Stimulated activated CD4-positive, alpha-beta T cell treated with anti-CD3 and anti-CD28 coated beads, Interleukin-15, amount 100 ng/mL, for 48 hours (primary cell): ENCODE measurements at places on chromosomes 5 and 9.

GRCh38 chr9:130794923-130795495 lies 40.0 kb upstream of the ABL1 start:
- DNase-seq: no peak

DNA sequence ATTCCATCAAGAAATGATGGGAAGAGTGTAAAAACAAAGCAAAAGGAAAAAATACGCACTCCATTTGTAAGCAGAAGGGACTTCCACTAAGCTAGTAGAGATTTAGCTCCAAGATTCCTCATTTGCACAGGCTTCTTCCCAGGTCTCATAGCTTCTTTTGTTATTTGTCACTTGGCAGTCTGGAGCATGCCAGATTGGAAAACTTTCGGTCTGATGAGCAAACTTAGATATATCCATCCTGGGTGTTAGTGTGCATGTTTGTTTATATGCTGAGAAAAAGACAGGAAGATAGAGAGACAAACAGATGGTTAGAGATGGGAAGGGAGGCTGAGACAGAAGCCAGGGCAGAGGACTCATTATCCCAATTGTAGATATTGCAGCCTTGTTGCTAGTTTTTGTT lies 1644.5 kb upstream of the NUDT12 start:
- DNase-seq: no peak

DNA sequence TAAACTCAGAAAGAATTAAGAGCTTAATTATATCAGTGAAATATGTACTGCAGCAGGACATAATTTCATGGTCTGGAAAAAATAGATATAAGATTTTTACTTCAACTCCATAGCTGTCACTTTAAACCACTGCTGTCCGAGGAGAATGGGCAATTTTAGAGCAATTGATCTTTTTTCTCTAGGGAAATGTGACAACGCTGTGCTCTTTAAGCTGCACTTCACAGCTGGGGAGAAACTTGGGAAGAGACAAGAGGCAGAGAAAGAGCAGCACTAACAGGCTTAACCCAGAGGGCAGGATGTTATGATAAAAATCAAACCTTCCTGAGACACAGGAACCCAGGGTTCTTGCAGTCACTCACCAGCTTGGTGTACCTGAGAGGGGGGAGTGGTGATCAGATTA lies 92.0 kb downstream of the SPOCK1 start:
- no peak for DNase-seq

DNA sequence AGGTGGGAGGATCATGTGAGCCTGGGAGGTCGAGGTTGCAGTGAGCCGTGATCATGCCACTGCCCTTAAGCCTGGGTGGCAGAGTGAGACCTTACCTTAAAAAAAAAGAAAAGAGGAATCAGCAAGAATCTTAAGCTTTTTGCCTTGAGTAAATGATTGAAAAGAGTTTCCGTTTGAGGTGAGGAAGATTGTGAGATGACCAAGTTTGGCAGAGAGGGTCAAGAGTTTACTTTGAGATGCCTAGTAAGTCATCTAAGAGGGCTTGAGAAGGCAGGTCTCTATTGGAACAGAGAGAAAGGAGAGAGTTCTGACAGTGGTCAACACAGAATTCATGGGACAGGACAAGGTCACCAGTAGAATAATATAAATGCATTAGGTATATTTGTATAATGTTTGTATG lies 572.1 kb downstream of the TLE4 start:
- DNase-seq: no peak

DNA sequence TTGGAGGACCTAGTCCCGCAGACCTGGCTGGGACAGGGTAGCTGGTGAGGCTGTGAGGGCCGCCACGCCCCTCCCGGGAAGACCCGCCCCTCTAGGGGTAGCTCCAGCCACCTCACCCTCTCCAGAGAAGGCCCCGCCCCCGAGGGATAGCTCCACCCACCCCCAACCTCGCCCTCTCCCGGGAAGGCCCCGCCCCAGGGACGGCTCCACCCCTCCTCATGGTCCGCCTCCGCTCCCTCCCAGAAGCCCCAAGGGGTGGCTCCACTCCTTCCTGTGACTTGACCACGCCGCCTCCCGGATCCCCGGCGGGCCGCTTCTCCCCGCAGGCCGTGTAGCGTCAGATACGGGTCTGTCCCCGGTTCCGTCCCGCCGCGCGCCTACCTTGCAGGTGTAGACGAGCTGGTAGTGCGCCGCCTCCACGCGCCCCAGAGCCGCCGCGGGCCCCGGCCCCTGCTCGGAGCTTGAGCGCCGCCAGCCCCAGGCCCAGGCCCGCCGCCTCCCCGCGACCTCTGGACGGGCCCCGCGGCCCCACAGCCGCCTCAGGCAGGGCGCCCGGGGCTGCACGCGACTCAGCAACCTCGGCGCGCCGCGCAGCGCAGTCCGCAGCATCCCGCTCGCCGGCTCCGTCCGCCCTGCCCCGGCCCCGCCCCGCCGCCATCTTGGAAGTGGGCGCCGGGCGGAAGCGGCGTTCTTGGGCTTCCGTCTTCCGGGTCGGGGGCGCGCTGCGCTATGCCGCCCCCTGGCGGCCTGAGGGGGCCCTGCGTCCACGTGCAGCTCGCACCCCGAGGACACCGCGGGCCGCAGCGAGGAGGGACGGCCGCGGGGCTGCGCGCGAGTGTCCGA lies at the start of gene DNLZ:
TSS of gene DNLZ (minus strand) at position 639 of the 843 bp plus-strand sequence. CDS start at position 609, 30 bp downstream.
- peak; percentile 96 for DNase-seq

- no peak for DNase-seq
Measured at GRCh38 chr5:165232509-165233028, 1727.2 kb downstream of the MAT2B start.

DNA sequence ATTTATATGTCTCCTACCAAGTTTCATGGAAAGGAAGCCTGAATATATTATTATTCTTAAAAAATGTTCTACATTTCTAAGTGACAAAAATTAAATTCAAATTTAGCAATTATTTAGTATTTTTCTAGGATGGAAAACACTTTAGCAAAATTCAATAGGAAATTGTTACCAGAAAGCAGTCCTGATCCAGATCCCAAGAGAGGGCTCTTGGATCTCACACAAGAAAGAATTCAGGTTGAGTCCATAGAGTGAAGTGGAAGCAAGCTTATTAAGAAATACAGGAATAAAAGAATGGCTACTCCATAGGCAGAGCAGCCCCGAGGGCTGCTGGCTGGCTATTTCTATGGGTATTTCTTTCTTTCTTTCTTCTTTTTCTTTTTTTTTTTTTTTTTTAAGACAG lies 44.7 kb downstream of the LRRC70 start:
- no peak for DNase-seq

- no peak for DNase-seq
Measured at GRCh38 chr5:100722657-100723056, 180.4 kb downstream of the ST8SIA4 start.

- no peak for DNase-seq
Measured at GRCh38 chr5:173537228-173537627, 79.2 kb downstream of the BOD1 start.

DNA sequence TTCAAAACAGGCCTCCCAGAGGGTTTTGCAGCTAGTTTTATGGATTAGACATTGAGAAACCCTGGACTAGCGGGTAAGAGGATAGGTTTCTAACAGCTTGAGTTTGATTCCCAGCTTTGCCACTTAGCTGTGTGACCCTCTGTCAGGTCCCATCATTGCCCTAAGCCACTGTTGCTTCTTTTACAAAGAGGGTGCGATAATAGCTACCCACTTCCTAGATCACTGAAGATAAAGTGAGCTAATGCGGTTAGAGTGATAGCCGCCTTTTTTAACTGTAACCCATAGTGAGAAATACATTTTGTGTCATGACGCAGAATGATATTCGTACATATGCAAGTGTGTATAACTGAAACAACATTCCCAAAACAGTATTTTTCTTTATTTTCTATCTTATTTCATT lies 40.3 kb downstream of the CSF1R start:
- DNase-seq: no peak

DNA sequence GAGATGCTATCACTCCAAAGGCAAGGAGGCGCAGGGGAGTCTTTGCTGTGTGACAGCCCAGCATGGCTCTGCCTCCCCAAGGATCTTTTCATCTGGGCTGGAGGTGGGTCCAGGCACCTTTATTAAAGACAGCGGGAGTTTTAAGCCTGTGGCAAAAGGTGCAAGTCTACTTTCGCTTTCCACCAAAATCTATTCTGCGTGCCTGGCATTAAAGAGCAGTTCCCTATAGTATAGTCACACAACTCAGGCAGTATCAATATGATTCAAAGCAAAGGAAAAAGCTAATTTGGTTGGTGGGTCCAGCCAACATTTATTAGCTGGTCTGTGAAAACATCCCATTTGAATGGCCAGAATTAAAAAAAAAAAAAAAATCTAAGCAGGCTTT lies 398.7 kb downstream of the EBF1 start:
- no peak for DNase-seq

- no peak for DNase-seq
Measured at GRCh38 chr5:128749136-128749898, 211.3 kb upstream of the FBN2 start.

DNA sequence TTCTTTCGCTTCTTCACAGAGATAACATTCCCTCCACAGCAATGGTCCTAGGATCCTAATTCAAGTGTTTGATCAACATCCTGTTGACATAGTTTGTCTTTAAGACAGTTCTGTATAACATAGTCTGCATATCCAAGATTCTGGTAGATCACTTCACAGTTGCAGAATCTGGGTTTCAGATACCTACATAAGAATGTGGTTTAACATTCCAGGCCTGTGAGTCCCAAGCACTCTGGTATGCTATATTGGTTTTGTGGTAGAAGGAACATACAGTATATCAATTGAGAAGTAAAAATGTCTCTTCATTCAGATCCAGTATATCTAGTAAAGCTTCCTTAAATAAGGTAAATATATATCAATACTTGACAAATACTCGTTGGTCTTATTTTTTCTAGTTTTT lies 914.2 kb upstream of the CDH6 start:
- DNase-seq: no peak

- DNase-seq: no peak
Measured at GRCh38 chr5:67364381-67364970, 167.9 kb upstream of the CD180 start.

DNA sequence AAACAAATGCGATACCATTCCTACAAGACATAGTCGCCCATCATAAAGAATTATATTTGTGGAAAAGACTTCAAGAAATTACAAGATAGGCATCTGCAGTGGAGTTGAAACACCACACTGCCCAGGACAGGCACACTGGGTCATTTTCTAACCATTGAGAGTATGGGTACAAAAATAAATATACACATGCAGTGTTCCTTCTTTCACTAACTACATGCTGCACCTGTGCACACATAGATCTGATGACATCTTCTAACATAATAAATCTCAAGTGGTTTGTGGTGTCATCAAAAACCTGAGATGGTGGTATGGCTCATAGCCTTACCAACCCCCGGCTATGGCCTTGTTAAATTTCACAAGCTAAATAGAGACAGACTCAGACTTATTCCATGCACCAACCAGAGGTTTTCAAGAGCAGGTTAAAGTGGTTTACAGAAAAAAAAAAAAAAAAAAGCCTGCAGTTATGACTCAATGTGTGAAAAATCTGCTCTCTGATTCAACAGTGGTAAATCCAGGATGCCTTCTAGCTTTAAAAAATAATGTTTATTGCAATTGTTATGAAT lies 12.4 kb upstream of the NFIB start:
- DNase-seq: no peak

DNA sequence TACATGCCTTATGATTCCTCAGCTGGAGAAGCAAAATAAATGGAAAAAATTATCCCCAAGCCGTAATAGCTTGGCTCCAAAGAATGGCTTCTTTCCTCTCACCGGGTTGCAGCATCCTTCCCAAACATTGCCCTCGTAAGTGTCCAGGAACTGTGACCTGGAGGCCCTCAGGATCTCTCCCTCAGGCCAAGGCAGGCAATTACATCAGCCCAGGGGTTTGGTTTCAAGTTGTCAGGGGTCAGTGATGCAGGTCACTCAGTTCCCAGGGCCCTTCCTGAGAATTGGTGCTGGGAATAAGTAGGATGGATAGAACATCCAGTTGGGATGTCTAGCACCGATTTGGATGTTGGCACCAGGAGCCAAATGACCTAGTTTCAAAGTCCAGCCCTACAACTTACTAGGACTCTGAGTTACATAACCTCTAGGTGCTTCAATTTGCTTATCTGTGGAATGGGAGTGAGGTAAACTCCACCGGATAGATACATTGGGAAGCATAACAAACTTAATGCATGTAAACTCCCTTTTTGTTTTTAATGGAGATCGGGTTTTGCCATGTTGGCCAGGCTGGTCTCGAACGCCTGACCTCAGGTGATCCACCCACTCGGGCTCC lies 133.5 kb upstream of the DAP start:
- no peak for DNase-seq

DNA sequence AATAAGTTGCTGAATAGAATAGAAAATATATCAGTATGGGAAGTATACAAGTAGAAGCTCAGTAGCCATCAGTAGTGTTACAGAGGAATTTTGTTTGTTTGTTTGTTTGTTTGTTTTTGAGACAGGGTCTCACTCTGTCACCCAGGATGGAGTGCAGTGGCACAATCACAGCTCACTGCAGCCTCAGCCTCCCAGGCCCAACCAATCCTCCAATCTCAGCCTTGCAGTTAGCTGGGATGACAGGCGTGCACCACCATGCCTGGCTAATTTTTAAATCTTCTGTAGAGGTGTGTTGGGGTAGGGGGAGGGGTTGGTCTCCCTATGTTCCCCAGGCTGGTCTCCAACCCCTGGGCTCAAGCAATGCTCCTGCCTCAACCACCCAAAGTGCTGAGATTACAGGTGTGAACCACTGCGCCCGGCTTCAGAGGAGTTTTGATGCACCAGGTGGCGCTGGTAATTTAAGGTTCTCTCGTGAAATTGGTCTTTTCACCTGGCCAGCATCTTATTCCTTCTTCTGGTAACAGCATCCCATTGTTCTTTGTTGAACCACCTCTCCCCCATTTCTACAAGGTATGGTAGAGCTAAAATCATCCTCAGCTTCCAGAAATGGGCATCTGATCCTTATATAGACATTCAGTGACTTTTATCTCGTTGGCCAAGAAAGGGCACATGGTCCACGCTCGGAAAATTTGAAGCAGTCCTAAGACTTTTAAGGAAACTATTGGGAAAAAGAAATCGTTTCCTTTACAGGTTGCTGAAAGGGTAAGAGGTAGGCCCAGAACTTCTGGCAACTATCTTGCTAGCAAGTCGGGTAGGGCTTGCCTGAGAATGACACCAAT lies 157.1 kb downstream of the ARRDC3 start:
- DNase-seq: peak; percentile 10

DNA sequence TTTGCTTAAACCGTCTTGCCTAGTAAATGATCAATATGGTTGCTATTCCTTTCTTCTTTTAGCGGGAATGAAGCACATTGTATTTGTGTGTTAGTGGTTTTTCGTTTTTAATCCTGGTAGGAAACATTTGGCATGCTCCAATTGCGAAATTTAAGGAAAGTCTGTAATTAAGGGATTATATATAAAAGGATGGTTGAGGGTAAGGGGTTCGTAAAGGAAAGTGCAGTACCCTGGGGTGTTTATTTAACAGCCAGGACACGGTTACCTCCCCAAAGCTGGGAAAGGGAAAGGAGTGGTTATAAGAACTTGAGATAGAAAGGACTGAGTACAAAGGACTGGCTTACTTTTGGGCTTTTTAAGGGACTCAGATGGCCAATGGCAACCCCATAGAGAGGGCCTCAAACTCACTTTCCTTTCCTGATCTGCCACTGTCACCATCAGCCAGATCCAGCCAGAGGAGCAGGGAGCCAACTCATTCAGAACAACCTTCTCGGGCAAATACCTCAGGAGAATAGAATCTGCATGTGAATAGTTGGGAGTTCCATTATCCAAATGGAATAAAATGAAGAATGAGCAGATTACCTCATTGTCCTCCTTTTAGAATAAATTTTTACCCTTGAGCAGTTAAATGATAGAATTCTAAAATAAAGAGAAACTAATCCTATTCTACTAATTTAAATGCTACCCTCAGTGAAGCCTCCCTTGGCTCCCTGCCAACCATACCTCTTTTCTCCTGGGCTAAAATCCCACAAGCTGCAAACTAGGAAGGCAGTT lies 117.7 kb downstream of the SNCAIP start:
- no peak for DNase-seq
